ENCODE measurements at places on chromosomes 7 and 10.

- DNase-seq = no peak
Measured at GRCh38 chr10:98295401-98295811, 27.4 kb upstream of the LOXL4 start.

GRCh38 chr7:73648593-73649332 is 18.9 kb upstream of the VPS37D start:
- DNase-seq = no peak

- DNase-seq = no peak
Measured at GRCh38 chr7:13988731-13989125, 738 bp downstream of the ETV1 start.

DNA sequence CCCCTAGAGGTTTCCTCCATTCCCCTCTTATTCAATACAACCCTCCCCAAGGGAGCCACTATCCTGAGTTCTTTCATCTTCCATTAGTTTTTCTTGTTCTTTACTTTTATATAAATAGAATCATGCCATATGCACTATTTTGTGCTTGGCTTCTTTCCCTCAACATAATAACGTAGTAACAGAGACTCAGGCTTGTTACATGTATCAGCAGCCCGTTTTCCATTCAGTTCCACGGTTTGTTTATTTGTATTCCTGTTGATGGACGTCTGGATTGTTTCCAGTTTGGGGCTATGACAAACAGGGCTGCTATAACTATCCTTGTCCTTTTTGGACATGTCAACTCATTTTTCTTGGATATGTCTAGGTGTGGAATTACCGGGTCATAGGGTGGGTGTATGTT is 264.4 kb upstream of the MKI67 start:
- no peak for DNase-seq

GRCh38 chr7:112874909-112875308 is 84.7 kb upstream of the TMEM168 start:
- no peak for DNase-seq

DNA sequence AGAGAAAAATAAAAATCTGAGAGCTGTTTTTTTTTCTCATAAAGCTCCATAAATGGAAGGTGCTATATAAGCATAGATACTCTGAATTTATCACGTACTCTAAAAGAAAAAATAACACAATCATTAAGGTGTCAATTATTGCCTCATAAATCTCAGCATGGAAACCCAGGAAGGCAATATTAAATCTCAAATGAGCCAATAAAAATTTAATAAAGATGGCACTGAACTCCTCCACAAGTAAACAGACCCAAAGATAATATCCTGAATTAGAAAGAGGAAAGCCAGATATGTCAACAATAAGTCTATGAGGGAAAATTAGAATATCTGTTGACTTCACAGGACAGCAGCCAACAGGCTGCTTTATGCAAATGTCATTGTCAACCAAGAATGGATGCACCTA is 66.5 kb downstream of the CDK6 start:
- no peak for DNase-seq

DNA sequence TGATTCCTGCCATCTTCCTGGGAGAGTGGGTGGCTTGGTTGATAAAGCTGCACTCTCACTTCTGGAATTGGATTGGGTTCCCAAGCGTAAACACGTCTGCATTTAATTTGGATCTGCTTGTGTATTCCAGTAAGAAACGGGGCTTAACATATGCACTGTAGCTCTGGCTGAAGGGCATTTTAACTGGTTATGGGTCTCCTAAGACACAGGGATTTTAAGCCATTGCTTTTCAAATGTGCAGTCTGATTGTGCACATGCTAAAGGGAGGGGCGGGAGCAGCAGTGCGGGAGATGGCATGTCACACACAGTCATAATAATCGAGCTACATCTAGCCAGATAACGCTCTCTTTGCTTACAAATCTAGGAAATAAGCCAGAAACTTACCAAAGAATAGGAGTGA is 247.3 kb upstream of the LYZL1 start:
- no peak for DNase-seq

GRCh38 chr10:87861566-87861952 is 1.8 kb downstream of the KLLN start:
- peak; percentile 8 for DNase-seq

- DNase-seq = no peak
Measured at GRCh38 chr10:125116041-125116649, 44.2 kb downstream of the CTBP2 start.

GRCh38 chr10:5659702-5660528 is 6.5 kb downstream of the ASB13 start:
- DNase-seq = no peak

GRCh38 chr10:6023661-6024333 is 38.4 kb downstream of the IL2RA start:
- DNase-seq = no peak

- no peak for DNase-seq
Measured at GRCh38 chr10:17790651-17791050, 18.5 kb upstream of the MRC1 start.

GRCh38 chr10:31930856-31931255 is 2.2 kb upstream of the ARHGAP12 start:
- DNase-seq = no peak

DNA sequence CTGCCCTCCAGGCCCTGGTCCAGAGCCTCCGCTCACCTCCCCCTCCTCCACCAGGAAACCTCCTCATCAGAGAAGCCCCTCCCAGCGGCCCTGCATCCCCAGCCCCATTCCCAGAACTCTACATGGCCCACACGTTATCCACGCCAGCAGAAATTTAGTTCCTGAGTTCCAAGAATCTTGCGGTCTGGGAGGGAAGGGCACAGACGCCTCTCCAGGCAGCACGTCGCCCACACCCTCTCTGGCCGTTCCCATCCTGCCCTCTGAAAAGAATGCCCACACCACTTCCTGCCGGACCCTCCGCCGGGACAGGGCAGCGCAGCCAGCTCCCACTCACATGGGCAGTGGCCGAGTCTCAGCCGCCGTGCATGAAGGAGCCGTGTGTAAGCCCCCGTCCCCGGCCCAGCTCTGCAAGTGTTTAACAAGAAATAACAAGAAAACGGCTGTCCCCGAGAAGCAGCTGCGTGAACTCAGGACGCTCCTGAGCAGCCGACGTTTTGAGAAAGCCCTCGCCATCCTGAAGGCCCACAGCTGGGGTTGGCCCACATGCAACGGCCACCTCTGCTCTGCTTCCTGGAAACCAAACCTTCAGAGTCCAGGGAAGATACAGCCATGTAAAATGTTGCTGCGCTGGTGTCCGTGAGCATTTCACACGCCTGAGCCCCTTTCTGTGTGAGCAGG is 17.4 kb downstream of the ADGRA1 start:
- DNase-seq = no peak

- DNase-seq = no peak
Measured at GRCh38 chr7:127657500-127657899, 5.5 kb downstream of the SND1 start.

- no peak for DNase-seq
Measured at GRCh38 chr10:33434933-33435332, 100.5 kb upstream of the NRP1 start.

GRCh38 chr7:133265821-133266220 is 12.9 kb downstream of the EXOC4 start:
- DNase-seq = no peak

GRCh38 chr7:47333959-47334358 is 248.0 kb downstream of the TNS3 start:
- DNase-seq = no peak

- no peak for DNase-seq
Measured at GRCh38 chr7:140440593-140440992, 36.7 kb downstream of the RAB19 start.

DNA sequence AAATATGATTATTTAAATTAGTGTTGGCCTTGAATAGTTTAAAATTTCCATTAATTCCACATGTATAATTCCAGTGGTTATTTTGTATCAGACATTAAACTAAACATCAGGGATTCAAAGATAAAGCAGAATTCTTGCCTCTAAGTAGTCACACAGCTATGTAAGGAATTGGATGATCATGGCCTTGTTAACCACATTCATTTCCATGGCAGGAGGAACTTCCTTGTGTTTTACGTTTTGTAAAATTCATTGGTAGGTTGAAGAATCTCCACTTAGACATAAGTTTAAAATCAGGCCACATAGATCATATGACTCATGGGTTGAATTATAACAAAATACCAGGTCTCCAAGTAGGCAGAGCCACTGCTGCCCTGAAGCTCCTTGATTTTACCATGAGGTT is 289.7 kb downstream of the PLXDC2 start:
- DNase-seq = no peak

GRCh38 chr7:98464558-98464940 is 63.7 kb upstream of the BAIAP2L1 start:
- no peak for DNase-seq

- no peak for DNase-seq
Measured at GRCh38 chr10:130958003-130958402, 353.5 kb downstream of the TCERG1L start.

DNA sequence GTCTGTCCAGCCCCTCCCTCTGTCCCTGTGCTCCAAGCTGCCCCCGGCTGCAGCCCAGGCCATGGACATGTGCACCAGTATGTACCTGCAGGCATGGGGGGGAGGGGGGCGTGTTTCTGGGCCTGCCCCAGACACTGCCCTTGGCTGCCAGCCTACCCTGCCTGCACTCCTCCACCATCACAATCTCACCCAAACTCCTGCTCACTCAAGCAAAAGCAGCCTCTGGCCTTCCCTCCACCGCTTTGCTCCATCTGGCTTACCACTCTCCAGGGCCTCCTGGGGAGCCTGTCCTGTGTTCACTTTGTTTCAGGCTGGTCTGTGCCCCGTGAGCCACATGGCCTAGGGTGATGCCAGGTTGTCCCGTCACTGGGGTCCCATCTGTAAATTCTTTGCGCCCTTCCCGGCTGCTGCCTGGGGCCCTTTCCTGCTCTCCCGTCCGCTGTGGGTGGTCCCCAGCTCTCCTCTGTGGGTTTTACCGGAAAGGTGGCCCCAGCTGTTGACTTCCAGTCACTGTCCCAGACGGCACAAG is 33.3 kb upstream of the PPIF start:
- no peak for DNase-seq

GRCh38 chr7:46424934-46425333 is 503.9 kb upstream of the IGFBP3 start:
- DNase-seq = no peak

- no peak for DNase-seq
Measured at GRCh38 chr10:111785921-111786320, 397.6 kb downstream of the GPAM start.

DNA sequence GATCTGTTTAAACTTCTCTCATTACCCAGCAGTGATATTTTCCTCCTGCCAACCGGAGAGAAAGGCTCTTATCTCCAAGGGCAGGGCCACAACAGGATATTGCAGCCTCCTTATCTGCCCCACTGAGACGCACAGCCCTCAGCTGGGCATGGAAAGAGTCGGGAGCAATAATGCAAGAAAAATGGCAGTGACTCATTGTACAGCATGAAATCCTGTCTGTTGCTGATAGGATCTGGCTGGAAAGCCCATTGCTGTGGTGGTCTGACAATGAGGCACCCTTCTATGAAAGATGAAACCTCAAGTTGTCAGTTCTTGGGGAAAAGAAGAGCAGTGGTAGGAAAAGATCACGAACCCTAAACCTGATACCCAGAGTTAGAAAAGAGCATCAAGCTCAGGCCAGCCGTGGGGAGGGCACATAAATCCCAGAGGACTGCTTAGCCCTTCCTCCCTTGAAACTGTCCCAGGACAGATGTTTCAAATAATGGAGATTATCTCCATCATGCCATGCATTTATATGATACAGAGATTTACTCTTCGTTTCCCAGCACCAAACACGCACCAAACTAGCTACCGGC is 47.0 kb upstream of the FIGNL1 start:
- DNase-seq = no peak

GRCh38 chr7:114196517-114196916 is 218.1 kb upstream of the FOXP2 start:
- no peak for DNase-seq

GRCh38 chr10:15636446-15636845 is 83.3 kb downstream of the ITGA8 start:
- DNase-seq = no peak

GRCh38 chr7:27579565-27579964 is 83.1 kb downstream of the HIBADH start:
- DNase-seq = no peak

DNA sequence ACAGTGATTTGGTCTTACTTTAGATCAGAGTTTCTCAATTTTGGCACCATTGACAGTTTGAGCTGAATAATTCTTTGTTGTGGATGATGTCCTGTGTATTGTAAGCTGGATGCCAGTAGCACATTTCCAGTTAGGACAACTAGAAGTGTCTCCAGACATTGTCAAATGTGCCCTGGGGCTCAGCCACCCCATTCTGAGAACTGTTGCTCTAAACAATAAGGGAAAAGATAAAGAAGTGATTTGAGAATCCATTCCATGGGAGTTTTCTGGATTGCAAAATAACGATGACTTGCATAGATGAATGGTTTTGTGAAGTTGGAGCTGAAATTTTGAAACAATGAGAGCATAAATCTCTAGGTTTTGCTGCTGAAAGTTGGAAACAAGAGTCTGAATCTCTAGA is 44.6 kb downstream of the NUP205 start:
- no peak for DNase-seq

- DNase-seq = peak; percentile 73
Measured at GRCh38 chr7:87059525-87060287, at the start of gene ELAPOR2. Gene ELAPOR2 (minus strand): TSS chr7:87059654. CDS start chr7:87059513, 141 bp downstream.

DNA sequence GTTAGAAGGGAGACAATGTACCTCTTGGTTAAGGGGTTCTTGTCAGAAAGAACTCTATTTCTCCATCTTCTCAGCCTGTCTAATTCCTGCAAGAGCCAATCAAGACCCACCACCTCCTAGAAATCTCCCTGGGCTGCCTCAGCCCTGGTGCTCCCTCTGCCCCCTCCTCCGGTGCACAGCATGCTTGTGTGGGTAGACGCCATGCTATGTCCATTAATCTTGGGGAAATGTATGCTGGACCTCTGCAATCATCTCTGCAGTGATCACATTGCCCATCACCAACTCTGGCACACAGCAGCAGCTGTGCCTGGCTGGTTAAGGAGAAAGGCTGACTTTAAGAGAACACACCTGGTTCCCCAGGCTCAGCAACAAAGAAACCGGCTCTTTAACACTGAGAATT is 37.3 kb downstream of the SH3PXD2A start:
- no peak for DNase-seq

GRCh38 chr10:116120688-116121455 is 152.1 kb downstream of the GFRA1 start:
- no peak for DNase-seq
